ENCODE measurements at places on chromosomes 7 and 10. TPM values are rescaled to one million over a fixed set of nuclear protein-coding genes. Genes with fewer than 3 reads are reported as not detected.
A peak's percentile ranks its signal among the peaks of the same experiment; 100 is the strongest.

MBLAC1 gene
- total RNA-seq = 2.9 TPM

GRCh38 chr10:13712837-13713581 is 126.2 kb downstream of the PRPF18 start:
- peak; percentile 65 for DNase-seq
- H3K27ac ChIP-seq = peak overlapping the region; percentile 39
- no peaks in the 10 kb centered on the region for H3K36me3 ChIP-seq
- H3K4me1 ChIP-seq = peaks cover 16% of the 10 kb centered on the region
- H3K27me3 ChIP-seq = no peaks in the 10 kb centered on the region
- H3K4me3 ChIP-seq = no peak overlapping the region

- H3K27ac ChIP-seq = no peak overlapping the region
- H3K4me3 ChIP-seq = no peak overlapping the region
- H3K27me3 ChIP-seq = no peaks in the 10 kb centered on the region
These were observed 10.2 kb upstream of the COBL start for GRCh38 chr7:51326656-51327286.

GRCh38 chr7:935874-936385 is 18.6 kb downstream of the ADAP1 start:
- no peaks in the 10 kb centered on the region for H3K4me1 ChIP-seq
- no peak for DNase-seq
- H3K4me3 ChIP-seq = no peak overlapping the region
- no peaks in the 10 kb centered on the region for H3K36me3 ChIP-seq
- H3K27me3 ChIP-seq = no peaks in the 10 kb centered on the region
- H3K27ac ChIP-seq = no peak overlapping the region

DNA sequence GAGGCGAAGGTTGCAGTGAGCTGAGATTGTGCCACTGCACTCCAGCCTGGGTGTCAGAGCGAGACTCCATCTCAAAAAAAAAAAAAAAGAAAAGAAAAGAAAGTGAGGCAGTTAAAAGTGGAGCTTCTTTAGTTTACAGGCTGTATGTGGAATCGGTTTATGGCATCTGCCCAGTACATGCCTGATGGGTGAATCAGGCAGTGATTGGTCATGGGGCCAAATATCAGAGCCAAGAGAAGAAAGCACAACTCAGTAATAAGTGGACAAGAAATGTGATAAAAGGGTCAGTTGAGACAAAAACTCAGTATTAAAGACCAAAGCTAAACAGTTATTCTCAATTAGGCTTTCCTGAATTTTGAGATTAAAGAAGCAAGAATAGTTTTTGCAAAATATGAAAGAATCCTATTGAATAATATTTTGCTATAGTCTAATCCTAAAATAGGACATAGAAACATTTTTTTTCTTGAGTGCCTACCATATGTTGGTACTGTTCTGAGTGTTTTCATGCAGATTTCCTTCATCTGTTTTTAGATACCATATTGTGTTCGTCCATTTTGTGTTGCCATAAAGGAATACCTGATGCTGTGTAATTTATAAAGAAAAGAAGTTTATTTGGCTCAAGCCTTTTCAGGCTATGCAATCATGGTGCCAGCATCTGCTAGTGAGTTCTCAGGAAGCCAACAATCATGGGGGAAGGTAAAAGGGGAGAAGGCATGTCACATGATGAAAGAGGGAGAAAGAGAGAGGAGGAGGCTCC is 14.4 kb downstream of the CDC14C start:
- no peaks in the 10 kb centered on the region for H3K4me1 ChIP-seq
- no peak overlapping the region for H3K4me3 ChIP-seq
- no peaks in the 10 kb centered on the region for H3K27me3 ChIP-seq
- no peaks in the 10 kb centered on the region for H3K36me3 ChIP-seq

DNA sequence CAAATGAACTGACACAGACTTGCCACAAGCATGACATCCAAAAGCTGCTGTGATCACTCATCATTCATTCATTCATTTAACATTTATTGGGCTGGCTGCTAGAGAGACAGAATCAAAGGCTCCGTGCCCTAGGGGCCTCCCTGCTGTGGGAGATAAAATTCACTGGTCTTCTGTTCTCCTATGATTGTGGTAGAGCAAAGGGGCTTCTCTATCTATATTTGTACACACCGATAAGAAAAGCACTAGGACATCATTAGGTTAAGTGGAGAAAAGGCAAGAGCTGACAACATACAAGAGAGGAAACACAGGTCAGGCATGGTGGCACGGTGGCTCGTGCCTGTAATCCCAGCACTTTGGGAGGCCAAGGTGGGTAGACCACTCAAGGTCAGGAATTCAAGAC is 847.0 kb downstream of the TYW1 start:
- no peak for DNase-seq
- no peaks in the 10 kb centered on the region for H3K4me1 ChIP-seq
- H3K27ac ChIP-seq = no peak overlapping the region
- H3K27me3 ChIP-seq = no peaks in the 10 kb centered on the region

All from lung (tissue), 17 donors.